Right cardiac atrium (tissue), 5 donors: ENCODE measurements at places on chromosomes 16 and 17. TPM values are rescaled to one million over a fixed set of nuclear protein-coding genes. Genes with fewer than 3 reads are reported as not detected.

CMTM2 gene
- total RNA-seq, result not detected

PLA2G10 gene
- not detected for total RNA-seq

ZNF205 gene
- 9.9 TPM for total RNA-seq

BIRC5 gene
- total RNA-seq, result 1.1 TPM

CES5A gene
- total RNA-seq, result 0.20 TPM

MSL1 gene
- 53.6 TPM for total RNA-seq
